ENCODE measurements at places on chromosomes 3 and 15. TPM values are rescaled to one million over a fixed set of nuclear protein-coding genes. Genes with fewer than 3 reads are reported as not detected.

GRCh38 chr3:49593041-49593440 lies 38.8 kb downstream of the BSN start:
- no peak overlapping the region for H3K27ac ChIP-seq
- no peaks in the 10 kb centered on the region for H3K27me3 ChIP-seq
- no peak for DNase-seq
- H3K4me1 ChIP-seq: no peaks in the 10 kb centered on the region

DNA sequence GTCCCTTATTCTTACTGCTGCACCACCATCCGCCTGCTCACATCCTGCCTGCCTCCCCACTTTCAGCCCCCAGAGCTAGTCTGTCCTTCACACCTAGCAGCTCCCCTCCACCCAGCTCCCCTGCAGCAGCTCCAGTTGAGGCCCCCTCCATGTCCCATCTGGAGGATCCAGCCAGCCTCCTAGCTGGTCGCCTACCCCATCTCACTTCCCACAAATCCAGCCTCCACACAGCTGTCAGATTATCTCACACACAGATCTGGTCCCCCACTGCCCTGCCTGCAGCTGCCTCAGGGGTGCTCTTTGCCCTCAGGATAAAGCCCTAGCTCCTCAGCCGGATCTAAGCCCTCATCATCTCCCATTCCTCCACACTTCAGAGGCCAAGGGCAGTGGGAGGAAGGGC lies 8.8 kb upstream of the SEMA7A start:
- DNase-seq: peak; percentile 22
- H3K27ac ChIP-seq: no peak overlapping the region
- no peaks in the 10 kb centered on the region for H3K4me1 ChIP-seq

Gene PRR20G
- total RNA-seq: not detected

Gene GABRB3
- 1.1 TPM for total RNA-seq

Gene PCSK6
- 11.2 TPM for total RNA-seq

DNA sequence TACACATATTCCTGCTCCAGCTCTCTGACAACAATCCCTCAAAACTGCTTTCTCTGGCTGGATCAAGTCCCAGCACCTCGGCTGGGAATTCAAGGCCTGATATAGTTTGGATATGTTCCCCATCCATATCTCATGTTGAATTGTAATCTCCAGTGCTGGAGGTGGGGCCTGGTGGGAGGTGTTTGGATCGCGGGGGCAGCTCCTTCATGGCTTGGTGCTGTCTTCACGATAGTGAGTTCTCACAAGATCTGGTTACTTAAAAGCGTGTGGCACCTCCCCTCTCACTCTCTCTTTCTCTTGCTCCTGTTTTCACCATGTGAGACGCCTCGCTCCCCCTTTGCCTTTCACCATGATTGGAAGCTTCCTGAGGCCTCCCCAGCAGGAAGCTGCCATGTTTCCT lies 47.4 kb upstream of the SYN2 start:
- no peaks in the 10 kb centered on the region for H3K27me3 ChIP-seq
- DNase-seq: no peak
- H3K27ac ChIP-seq: no peak overlapping the region
- H3K36me3 ChIP-seq: no peaks in the 10 kb centered on the region
- H3K4me1 ChIP-seq: no peaks in the 10 kb centered on the region
